ENCODE measurements at places on chromosomes 11 and 22.

DNA sequence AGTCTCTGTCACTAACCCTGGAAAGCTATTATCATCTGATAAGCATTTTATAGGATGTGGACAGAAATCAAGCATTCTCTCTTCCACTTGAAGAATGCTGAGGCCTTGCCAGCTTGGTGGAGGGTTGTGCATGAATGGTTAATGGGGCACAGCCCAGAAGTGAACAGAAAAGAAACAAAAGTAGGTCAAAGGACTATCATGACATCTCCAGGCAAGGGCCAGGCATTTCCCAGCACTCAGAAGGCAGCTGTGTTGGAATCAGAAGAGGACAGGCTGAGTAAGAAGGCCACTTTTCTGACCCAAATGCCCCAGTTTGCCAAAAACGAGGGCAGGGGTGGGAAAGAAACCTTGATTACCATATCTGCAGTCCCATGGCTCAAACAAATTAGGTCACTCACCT, 12.4 kb downstream of the TENM4 start:
- no peak for DNase-seq

GRCh38 chr22:44459551-44459950, 38.5 kb downstream of the RTL6 start:
- DNase-seq = no peak

- no peak for DNase-seq
These were observed 222.5 kb downstream of the SOX6 start for GRCh38 chr11:16133867-16134266.

- no peak for DNase-seq
These were observed 1307.8 kb upstream of the RAG2 start for GRCh38 chr11:37905707-37906417.

- no peak for DNase-seq
These were observed 19.1 kb downstream of the ETS1 start for GRCh38 chr11:128568166-128568778.

GRCh38 chr11:113082341-113082955, 121.2 kb downstream of the NCAM1 start:
- DNase-seq = no peak

GRCh38 chr11:64234647-64235379, 429 bp downstream of the VEGFB start:
- DNase-seq = peak; percentile 74

GRCh38 chr11:2858995-2859698, 26.4 kb downstream of the CDKN1C start:
- no peak for DNase-seq

DNA sequence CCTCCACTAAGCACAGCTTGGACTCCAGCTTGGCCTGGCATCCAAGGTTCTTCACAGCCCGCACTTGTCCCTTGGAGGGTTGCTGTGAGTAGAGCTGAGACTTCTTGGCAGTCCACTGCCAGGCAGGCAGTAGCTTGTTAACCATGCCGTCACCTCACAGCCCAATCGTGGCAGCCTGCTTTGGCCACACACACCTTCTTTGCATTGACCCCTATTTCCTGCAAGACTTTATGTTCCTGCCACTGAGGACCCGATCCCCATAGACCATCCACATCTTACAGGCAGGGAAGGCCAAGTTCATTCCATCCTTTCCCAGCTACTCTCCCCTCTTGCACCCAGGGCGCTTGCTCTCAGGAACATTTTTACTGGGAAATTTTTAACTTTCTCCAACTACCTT, 2.5 kb upstream of the PYGM start:
- no peak for DNase-seq

- no peak for DNase-seq
These were observed 15.7 kb downstream of the DTX4 start for GRCh38 chr11:59187587-59187986.

- DNase-seq = no peak
These were observed 3.1 kb upstream of the CATSPERZ start for GRCh38 chr11:64296830-64297698.

GRCh38 chr11:68677432-68677831, 6.9 kb upstream of the GAL start:
- no peak for DNase-seq

DNA sequence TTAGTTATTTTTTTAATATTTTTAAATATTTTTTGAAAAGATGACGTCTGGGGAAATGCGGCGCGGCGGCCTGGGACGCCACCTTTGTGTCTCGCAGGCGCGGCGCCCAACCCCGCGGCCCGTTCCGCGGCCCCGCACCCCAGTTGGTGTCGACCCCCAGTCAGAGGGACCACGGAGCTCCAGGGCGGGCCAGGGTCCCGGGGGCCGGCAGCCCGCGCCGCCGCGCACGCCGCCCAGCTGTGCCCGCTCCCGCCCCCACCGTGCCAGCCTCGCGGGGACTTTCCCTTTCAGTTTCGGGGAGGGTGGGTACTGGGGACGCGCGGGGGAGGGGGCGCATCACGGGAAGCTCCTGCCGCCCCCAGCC, 1.6 kb downstream of the CCND1 start:
- DNase-seq = peak; percentile 57

DNA sequence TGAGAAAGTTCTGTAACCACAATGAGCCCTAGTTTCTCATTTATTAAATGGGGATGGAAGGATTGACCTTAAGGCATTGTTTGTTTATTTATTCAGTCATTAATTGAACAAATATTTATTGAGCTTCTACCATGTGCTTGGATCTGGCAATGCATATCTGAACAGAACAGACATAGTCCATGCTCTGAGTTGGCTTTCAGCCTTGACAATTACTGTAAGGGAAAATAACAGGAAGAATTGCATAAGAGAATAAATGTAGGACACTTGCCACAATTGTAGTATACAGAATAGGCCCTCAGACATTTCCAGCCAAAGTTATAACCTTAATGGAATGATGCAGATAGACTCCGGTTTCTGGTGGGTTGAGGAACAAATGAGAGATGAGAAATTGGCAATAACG, 160.5 kb upstream of the TTC12 start:
- no peak for DNase-seq

DNA sequence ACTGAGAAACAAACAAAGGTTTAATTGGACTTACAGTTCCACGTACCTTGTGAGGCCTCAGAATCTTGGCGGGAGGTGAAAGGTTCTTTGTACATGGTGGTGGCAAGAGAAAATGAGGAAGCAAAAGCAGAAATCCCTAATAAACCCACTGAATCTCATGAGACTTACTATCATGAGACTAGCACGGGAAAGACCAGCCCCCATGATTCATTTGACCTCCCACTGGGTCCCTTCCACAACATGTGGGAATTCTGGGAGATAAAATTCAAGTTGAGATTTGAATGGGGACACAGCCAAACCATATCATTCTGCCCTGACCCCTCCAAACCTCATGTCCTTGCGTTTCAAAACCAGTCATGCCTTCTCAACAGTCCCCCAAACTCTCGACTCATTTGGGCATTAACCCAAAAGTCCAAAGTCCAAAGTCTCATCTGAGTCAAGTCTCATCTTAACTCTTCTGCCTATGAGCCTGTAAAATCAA, 617.4 kb downstream of the CNTN5 start:
- no peak for DNase-seq

DNA sequence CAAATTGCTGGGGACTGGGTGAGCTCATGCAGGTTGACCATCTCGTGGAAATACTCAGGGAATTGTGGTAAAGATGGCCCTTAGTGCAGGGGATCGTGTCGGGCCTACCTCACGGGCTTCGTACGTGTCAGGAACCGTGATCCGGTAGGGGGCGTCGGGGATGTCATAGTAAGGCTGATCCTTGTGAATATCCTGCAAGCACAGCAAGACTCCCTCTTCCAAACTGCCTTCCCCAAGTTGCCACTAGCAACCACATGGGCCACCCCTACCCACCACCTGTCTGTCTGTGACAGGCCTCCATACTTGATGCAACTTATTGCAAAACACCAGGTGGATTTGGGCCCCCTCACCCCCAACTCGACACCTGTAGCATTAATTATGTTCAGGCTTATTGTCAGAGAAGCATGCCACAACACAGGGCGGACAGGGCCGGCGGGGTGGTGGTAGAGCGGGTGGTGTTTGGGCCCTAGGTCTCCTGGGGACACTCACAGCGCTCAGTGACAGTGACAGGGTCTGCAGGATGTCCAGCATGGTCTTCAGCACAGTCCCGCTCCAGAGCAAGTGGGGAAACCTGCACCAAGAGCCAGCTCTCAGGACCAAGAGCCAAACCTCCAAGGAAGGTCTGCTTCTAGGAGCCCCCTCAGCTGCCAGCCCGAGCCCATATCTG, 22.6 kb upstream of the SERPIND1 start:
- no peak for DNase-seq

DNA sequence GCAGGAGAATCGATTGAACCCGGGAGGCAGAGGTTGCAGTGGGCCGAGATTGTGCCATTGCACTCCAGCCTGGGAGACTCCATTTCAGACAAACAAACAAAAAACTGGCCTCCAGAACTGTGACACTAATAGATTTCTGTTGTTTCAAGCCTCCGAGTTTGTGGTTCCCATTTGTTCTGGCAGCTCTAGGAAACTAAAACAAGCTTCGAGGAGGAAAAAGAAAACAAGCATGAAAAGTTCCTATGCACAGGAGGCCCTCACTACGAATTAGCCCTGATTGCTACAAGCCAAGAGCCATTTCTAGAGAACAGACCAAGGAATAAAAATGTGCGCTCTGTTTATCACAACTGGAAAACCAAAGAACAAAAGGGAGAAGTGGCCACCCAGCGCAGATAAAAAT, 47.8 kb upstream of the SHANK2 start:
- no peak for DNase-seq

- DNase-seq = no peak
These were observed 28.1 kb downstream of the VSTM5 start for GRCh38 chr11:93822359-93822758.

DNA sequence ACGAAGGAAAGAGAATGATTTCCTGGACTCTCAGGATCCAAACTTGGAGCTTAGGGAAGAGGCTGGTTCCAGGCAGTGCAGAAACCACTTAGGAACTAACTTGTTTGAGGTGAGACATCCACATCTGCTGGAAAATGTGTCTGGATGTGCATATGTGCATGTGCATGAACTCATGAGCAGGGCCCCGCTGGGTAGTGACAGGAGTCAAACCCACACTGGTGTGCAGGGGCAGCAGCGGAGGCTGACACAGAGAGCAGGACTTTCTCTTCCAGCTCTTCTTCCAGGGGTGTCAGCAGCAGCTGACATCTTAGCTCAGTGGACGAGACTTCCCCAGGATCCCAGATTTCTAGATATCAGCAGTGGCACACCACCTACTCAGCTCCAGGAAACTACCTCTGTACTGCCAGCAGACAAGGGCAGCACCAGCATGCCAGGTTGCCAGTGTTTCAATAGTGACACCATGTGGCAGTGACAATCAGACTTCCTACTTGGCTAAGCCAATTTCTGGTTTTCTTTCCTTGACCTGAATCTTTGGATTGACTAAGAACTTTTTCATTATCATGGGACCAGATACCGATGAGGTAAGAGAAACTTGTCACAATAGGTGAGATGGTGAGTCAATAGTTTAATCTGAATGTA, 227.5 kb upstream of the ZC3H12C start:
- DNase-seq = no peak

GRCh38 chr11:62172294-62172693, 17.7 kb upstream of the SCGB1D1 start:
- no peak for DNase-seq

GRCh38 chr22:35310556-35311550, 11.2 kb downstream of the TOM1 start:
- peak; percentile 46 for DNase-seq

GRCh38 chr11:78699609-78700135, 125.0 kb upstream of the NARS2 start:
- no peak for DNase-seq

DNA sequence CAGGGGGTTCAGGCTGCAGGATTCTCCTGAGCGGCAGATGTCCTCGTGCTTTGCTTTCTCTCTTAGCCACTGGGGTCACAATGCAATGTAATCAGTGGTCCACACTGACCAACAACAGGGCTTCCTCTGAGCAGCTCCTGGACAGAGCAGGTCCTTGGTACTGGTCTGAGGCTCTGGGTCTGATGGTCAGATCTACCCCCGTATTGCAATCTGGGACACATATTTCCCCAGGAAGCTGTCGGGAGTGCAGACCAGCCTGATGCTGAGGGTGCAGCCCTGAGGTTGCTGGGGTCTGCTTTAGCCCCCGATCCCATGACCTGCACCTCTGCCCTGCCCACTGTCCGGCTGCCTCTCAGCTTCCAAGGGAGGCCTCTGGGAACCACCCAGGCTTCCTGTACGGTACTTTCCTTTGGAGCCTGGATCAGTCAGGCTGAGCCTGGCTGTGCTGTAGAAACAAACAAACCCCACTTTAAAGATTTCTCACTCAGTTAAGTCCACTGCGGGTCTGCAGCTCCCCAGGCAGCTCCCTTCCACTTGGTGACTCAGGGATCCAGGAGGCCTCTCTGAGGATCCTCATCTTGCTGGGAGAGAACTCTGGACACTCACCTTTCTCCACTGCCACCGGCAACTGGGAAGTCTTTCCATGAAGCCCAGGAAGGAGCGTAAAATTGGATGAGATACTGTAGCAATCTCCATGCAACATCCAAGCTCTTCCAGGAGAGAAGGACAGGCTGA, 1046.6 kb downstream of the TBC1D22A start:
- peak; percentile 23 for DNase-seq

- DNase-seq = no peak
These were observed 1097.2 kb upstream of the TENM4 start for GRCh38 chr11:80538040-80538439.

- no peak for DNase-seq
These were observed 133.0 kb downstream of the SWAP70 start for GRCh38 chr11:9796854-9797253.

DNA sequence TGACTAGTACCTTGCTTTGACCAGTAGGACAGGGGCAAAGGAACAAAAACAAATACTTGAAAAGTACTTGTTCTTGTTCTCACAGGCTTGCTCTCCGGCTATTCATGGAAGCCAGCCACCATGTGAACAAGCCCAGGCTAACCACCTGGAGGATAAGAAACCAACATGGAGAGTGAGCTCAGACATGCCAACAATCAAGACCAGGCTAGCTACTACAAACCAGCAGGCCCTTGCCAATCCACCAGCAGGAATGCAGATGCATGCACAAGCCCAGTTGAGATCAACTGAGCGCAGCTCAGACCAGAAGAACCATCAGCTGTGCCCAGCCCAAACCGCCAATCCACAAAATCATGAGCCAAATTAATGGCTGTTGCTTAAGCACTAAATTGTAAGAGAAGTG, 180.1 kb upstream of the ISX start:
- no peak for DNase-seq

DNA sequence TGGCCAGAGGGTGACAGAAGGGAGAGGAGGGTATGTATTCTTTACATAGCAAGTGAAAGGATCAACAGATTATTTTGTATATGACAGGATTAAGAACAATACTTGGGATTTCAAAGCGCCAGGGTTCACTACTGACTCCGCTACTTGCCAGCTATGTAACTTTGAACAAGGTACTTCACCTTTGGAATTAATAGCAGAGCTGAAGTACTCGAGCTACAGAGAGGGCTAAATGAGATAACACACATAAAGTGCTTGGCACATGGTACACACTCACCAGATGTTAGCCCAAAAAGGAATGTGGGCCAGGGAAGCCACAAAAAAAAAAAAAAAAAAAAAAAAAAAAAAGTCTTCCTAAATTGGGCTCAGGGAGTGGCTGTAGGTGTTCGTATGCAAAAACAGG, 408.4 kb downstream of the BUD13 start:
- no peak for DNase-seq

- DNase-seq = no peak
These were observed 45.5 kb upstream of the THY1 start for GRCh38 chr11:119468511-119468910.

GRCh38 chr11:131579932-131580387, 209.5 kb downstream of the NTM start:
- no peak for DNase-seq
